ENCODE measurements at places on chromosomes 3 and 15.

DNA sequence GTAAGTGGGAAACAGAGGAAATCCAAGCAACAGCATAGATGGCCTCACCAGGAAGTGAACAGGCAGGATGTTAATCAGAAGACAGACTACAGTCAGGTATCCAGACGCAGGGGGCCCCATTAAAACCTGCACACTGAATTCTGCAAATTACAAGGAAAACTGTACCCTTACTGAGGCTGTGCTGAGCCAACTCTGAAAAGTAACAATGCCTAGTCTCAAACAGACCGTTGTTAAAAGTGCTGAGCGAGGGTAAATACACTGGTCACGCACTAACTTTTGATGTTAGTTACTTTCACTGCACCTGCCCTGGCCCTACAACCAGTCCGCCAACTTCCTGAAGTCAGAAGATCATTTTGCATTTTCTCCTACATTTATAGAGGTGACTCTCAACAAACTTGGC is 1.0 kb downstream of the TAMM41 start:
- no peak for DNase-seq

DNA sequence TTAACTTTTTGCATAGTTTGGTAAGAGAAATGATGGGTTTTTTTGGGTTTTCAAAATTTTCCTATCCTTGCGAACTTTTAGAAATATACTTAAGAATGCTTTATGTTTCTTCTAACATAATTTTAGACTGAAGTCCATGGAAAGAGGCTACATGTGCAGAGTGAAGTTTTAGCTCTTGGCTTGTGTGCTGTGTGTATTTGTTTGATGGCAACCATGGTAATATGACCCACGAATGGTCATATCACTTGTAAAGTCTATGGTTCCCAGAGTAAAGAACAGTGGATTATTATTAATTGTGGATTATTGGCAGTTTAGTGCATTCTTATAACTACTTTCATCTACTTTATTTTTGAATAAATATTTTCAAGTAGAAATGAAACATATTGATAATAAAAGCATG is 124.0 kb upstream of the GOLGA6L4 start:
- DNase-seq, result no peak

DNA sequence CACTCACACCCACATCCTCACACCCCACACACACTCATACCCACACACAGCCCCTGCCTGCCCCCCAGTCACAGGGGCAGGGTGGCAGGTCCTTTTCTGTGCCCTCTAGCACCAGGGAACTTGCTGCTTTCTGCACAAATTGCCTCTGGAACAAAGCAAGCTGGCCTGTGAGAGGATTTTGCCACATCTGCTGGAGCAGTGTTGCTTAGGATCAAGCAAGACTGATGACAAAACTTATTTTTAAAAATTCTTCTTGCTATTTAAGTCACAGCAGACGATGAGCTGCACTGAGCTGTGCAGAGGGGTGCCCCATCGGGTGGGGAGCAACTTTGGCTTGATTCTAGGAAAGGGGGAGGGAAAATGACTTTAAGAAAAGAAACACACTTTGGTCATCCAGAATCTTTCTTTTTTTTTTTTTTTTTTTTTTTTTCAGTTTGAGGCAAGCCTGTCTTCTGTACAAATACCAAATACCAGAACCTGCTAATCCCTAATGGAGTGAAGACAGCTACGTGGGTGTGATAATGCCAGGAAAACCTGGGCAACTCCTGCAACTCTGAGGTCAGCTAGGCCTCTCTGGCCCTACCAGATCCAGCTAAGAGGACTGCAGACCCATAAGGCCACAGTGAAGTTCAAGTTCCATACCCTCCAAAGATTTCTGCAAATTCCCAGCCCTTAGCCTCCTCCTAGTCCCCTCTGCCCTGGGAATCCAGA is 195.3 kb downstream of the ABHD5 start:
- no peak for DNase-seq

DNA sequence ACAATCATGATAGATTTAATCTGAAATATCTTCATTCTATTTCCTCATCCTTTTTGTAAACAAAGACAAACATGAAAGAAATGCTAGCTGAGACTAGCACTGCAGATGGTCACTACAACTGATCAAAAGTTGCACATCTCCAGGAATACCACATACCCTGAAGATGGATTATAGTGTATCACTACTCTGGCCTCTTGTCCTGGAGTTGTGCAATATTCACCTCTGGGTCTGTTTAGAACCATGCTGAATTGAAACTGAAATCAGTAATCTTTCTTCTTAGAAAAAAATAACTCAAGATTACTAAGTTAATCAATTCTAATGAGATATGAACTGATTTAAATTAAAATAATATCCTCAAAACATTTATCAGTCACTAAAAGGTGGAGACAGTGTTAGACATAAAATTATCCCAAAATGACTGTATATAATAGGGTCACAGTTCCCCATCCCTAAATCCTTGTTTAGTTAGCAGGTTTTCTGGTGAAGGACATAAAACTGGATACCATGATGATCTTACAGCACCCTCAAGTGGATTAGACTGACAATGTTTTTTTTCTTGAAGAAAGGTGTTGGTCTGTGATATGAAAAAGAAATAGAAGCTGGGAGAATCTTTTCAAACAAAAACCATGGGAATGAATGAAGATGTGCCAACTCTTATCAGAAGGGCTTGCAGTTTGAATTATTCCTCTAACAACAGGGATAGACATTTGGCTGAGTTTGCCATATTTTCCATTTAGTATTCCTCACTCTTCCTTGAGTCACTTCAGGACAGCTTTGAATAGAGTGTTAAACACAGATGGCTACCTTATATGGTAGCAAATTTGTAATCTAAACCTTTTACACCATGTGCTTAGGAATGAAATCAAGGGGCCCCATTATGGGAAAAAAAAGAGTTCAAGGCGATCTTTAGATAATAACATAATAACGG is 7.1 kb upstream of the TTC14 start:
- DNase-seq, result no peak

DNA sequence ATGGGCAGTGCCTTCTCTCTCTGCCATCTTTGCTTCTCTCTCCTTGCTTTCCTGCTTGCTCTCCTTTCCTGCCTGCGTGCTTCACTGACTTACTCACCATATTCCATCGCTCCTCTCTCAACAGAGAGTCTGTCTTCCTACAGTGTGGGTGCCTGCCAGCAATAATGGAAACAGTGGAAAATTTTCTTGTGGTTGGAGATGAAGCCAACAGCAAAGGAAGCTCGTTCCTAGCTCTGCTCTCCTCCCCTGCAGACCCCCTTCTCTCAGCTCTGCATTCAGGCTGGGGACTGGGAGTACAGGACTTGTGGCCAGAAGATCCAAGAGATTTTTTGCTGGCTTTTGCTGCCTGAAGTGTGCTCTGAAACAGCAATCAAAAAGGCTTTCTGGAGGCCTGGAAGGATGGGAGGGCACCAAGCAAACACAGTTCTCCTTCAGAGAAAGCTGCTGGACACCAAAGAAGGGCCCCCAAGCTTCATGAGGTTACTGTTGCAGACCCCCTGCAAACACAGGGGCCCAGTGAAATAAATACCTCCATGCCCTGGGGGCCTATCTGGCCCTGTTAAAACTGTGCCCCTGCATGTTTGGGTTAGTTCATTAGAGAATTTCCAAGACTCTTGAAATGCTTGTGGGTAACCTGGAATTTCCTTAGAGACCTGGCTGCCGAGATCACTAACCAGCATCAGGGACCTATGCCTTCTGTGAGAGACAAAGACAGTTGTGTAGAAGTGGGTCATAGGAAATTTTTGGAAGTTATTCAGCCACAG is 149.9 kb upstream of the RASGRP1 start:
- DNase-seq, result no peak
